ELF-1 (cell line): ENCODE measurements at places on chromosomes 13 and 19.

- no peak for DNase-seq
Measured at GRCh38 chr13:80572308-80572922, 231.5 kb upstream of the SPRY2 start.

- peak; percentile 49 for DNase-seq
Measured at GRCh38 chr19:29467824-29468401, 57.9 kb upstream of the VSTM2B start.

DNA sequence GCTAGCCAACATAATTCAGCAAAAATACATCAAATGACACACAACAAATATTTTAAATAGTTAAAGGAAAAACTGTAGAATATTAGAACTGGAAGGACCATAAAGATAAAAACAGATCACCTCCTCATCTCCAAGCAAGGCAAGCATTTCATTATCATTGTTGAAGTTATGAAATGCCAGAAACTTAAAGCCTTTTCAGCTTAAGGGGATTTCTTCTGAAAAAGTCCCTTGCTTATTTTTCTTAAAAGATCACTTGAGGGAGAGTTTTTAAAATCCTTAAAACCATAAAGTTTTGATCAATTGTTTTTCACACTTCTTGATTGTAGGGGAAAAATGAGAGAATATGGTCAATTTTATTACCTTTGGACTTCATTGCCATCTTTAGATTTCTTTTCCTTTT lies 37.4 kb downstream of the FLT1 start:
- DNase-seq: no peak

DNA sequence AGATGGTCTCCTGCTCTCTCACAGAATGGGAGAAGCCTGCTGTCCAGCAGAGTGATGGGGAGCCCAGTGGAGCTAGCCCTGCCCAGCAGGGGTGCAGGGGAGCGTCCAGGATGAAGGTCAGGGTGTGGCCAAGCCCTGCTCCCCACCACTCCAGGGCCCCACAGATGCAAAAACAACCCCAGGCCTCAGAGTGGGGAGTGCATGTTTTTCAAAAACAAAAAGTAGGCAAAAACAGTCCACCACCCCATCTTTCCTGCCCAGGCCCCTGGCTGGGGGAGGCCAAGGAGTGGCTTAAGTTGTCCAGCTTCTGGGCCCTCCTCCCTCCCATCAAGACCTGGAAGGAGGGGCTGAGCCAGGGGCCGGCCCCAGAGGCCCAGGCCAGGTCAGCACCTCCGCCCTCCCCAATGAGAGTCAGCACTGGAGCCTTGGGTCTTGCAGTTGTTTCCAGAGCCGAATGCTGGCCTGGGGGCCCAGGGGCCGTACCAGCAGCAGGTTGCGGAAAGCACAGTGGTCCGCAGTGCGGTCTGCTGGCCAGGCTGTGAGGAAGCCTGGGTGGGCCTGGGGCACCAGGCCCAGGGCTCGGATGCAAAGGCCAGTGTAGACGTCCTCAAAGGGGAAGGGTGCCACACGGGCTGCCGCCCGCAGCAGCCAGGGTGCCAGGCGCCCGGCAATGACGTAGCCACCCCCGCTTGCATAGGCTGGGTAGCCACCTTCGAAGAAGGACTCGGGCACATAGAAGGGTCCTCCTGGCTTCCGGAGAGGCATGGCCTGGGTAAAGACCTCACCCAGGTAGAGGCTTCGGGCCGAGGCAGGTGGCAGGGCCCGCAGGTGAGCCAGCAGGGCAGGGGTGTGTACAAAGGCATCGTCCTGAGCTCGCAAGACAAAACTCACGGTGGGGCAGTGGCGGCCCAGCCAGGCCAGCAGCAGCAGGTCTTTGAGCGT lies 1.7 kb downstream of the B3GNT8 start:
- peak; percentile 10 for DNase-seq

GRCh38 chr19:50551715-50552187 lies 16.5 kb downstream of the LRRC4B start:
- DNase-seq: peak; percentile 48

DNA sequence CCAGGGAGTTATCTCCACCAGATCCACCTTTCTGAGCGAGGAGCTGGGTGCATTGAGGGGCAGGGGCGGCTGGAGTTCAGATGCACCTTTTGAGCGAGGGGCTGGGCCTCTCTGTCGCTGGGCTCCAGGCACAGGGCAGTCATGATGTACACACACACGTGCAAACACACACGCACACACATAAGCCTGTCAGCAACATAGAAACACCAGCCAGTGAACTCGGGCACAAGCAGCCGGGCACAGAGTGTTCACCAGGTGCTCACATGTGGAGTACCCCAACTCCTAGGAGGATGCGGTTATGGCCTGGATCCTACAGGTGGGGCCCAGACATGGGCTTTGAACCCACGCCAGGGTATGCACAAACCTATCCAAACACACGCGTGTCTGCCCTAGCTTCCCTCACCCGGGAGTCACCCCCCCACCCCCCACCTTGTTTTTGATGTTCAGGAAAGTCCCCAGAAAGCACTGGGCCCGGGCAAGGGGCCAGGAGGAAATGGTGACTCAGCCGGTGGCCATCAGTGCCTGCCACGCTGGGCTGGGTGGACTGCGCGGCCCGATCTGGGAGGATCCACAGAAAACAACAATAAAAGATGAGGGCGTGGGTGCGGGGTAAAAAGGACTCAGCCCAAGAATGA lies 13.3 kb downstream of the ARRDC2 start:
- no peak for DNase-seq

DNA sequence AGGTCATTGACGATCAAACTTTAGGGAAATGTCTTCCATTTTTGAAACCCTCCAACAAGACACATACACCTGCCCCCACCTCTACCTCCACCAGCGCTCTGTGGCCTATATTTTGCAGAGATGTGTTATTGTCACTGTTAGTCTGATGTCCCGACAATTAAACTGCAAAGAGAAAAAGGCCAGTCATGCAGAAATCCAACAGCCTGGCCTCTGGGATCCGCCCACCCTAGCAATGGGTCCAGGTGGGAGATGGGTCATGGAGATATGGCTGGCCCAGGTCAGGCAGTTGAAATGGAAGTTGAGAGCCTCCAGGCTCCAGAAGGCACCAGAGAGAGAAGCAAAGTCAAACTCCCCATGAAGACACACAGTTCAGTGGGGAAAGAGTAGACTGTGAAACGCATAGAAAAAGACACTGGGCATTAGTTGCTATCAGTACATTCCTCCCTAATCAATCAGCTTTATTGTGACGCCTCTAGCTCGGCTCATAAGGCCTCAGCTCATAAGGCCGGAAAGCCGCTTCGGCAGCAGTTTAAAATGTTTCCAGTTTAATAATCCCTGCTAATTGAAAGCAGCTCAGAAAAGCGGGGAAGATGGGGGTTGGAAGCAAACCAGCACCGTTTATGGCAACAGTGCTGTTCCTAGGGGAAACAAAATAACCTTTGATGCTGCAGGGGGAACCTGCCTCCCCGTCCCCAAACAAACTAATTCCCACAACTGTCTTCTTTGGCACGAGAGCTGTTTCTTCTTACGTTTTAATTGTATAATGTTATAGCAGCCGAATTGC lies 239.7 kb upstream of the ZNF507 start:
- no peak for DNase-seq

DNA sequence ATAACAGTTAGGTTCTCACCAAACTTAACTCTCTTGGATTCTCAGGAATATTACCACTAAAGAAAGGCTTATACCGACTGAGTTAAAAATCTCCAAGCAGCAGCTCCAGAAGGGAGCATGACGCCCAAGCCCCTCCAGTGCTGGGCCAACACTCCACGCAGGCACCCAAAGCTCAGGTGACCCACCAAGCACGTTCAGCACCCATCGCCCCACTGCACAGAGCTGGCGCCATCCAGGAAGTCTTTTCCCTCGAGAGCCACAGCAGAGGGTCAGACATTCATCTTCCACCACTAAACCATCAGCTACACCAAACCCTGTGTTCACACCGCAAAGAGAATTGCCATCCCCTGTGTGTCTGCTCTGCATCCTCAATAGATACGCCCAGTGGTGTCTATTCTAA lies 65.7 kb downstream of the SOX1 start:
- no peak for DNase-seq

DNA sequence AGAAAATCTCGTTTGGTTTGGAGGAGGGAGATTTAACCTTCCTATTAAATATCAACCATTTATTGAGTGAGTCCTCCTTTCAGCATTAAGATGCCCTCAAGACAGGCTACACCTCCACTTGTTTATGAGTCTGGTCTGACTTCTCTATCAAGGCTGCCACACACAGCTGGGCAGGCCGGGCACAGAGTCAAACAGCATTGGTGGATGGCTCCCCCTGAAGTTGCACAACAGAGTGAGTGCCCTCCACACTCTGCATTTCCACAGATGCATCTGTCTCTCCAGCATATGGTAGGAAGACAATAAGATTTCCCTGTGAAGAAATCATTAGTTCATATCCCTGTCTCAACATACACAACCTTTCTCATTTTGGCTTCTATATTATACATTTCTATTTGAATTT lies 31.4 kb downstream of the PHF11 start:
- DNase-seq: no peak
